Renal cortex interstitium (tissue), 15 donors: ENCODE measurements at places on chromosomes 3 and 15.

DNA sequence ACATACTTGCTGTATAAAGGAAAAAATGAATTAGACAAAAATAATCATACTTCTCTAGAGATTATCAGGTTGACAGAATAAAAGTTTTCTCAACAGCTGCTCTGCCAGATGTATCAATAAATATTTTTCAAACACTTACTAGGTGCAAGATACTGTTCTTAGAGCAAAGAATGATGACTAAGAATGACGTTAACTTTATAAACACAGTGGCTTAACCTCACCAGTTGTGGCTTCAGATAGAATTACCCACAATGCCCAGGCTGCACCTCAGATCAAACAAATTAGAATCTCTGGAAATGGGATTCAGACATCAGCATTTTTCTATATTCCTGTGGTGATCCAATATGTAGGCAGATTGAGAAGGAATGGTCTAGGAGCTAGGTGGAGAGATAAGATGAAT is 422.4 kb upstream of the ATP11B start:
- no peak for DNase-seq

- no peak for DNase-seq
These were observed 35.4 kb downstream of the MASP1 start for GRCh38 chr3:187256051-187256616.

GRCh38 chr3:61114316-61114953 is 136.8 kb downstream of the FHIT start:
- no peak for DNase-seq

DNA sequence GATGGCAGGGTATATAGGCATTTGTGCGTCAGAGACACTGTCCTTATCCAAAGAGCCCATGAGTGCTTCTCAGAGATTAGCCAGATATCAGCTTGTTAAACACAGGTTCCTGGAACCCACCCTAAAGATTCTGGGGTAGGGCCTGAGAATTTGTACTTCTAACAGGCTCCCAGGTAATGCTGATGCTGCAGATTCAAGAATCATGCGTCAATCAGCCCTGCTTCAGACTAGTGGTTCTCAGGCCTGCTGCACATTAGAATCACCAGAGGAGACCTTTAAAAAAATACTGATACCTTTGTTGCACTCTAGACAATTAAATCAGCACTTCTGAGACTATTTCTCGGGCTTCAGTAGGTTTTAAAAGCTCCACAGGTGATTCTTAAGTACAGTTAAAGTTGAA is 369.5 kb downstream of the MFSD1 start:
- DNase-seq: no peak

DNA sequence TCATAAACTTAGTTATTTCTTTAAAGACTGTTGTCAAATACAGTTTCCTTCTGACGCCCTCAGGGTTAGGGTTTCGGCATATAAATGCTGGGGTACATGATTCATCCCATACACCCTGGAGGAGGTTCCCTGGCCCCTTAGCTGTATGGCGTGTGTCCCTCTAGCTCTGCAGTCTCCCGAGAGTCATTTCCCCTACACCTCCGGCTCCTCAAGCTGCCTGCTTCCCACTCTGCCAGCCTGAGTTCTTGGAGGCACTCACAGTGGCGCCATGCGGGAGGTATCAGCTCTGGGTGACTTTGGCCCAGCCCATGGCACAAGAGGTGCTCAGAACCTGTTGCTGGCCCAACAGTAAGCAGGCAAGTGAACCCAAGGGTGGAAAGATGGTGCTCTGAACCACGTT is 70.2 kb upstream of the TRPM1 start:
- DNase-seq: no peak

- no peak for DNase-seq
These were observed 125.3 kb downstream of the BDH1 start for GRCh38 chr3:197430502-197430901.

DNA sequence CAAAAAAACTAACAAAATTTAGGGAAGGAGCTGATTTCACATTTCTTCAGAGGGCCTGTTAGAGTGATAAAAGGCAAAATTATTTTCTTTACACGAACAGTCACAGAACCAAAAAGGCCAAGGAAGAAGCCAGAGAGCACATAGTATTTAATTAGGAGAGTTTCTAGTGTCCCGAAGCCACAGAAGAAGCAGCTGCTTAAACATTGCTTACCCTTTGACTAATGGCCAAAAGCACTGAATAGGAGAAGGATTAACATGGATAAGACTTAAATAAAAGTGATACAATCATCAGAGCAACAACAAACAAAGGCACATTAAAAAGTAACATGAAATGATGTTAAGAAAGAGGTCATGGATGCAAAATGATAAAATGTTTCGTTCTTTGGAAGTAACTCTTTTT is 98.6 kb downstream of the CHL1 start:
- no peak for DNase-seq

- no peak for DNase-seq
These were observed 13.0 kb downstream of the SUCLG2 start for GRCh38 chr3:67641451-67641850.

DNA sequence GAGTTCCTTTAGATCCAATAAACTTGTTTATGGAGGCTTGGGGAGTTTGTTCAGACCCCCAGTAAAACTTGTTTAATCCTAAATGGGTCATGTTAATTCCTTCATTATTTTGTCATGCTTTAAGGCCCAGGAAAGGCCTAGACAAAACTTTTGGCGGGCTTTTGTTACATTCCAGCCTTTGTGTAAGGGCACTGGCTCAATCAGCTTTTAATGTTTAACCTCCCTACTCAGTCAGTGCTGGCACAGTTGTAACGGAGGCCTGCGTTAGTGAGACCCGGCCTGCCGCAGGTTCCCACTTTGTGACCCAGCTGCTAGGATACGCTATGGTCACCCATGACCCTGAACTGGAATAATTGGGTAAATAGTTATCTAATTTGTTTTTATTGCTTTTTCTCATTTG is 59.2 kb downstream of the OXSM start:
- DNase-seq: peak; percentile 6

DNA sequence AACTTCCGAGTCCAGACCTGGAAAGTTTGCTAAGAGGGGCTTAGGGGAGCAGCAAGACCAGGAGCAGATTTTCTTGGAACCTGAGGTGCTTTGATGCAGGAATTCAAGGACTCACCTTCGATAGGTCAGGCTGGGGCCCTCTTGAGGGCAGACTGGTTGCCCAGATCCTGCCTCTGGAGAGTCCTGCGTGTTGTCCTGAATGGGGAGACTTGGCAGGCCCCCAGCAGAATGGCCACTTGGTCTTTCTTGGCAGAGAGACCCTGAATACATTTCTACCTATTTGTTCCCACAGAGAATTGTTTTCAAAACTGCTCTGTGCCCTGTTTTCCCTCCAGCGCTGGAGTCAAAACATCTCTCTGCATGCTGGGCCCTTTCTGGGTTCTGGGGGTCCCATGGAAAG is 4.2 kb downstream of the KLF13 start:
- DNase-seq: no peak

DNA sequence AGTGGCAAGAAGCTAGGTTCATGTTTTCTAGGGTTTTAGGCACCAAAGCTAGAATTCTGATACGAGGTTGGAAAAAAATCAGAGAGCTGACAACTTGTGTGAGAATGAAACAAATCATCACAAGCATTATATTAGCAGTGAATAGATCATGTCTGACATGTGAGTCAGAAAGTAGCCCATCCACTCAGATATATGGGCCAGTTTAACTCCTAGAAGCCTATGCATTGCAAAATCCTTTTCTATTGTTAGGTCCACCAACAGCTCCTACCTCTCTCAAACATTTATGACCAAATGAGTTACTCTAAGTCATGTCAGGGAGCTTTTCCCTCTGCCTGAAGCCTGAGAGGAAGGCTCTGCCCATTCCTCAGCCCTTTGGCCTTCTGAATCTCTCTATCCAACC is 44.0 kb downstream of the KBTBD12 start:
- DNase-seq: no peak
